ENCODE measurements at places on chromosomes 7 and 10.

GRCh38 chr7:45937301-45937700 lies 16.2 kb upstream of the IGFBP3 start:
- DNase-seq, result no peak

DNA sequence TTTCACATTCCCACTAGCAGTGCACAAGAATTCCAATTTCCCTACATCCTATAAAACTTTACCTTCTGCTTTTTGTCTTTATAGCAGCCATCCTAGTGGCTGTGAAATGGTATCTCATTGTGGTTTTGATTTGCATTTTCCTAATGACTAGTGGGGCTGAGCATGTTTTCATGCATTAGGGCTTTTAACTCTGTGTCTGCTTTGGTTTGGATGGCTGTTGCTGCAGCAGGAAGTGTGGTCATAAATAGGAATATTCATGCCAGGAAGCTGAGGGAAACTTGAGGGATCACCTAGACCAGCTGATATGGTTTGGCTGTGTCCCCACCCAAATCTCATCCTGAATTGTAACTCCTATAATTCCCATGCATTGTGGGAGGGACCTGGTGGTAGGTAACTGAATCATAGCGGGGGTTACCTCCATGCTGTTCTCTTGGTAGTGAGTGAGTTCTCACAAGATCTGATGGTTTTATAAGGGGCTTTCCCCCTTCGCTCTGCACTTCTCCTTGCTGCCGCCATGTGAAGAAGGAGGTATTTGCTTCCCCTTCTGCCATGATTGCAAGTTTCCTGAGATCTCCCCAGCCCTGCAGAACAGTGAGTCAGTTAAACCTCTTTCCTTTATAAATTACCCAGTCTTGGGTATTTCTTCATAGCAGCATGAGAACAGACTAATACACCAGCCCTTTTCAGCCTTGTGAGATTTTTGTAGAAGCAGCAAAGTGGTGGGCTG lies 181.8 kb upstream of the PITRM1 start:
- no peak for DNase-seq

GRCh38 chr7:44727158-44727936 lies 21.3 kb upstream of the ZMIZ2 start:
- DNase-seq, result no peak

DNA sequence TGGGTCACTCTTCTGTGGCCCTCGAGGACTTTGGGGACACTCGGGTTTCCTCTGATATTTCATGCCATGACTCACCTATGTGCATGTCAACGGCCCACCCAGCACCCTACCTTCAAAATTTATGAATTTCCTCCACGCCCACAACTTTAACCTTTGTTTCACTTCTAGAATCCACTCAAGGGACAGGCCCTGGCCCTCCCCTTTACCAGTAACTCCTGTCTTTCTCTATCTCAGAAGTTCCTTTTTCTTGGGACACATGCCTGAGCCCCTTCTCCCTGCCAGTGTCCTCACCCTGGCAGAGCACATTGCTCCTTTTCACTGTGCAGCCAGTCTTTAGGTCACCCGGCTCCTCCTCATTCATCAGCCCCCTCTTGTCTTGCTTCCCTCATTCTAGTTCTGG lies 282.5 kb upstream of the KLF6 start:
- no peak for DNase-seq

DNA sequence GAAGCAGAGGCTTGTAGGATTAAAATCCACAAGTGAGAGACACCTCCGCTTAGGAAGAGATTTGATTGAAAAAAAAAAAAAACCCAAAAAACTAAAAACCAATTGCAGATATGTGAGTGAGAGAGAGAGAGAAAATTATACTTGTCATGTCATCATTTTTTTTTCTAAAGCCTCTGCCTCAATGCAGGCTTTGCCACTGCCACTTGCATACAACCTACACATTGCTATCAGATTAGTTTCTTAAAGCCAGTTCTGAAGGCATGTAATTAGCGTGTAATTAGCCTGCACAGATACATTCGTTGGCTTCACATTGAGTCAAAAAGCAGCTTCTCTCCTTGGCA lies 86.1 kb upstream of the MTPN start:
- DNase-seq, result no peak

- DNase-seq, result no peak
These were observed 276.5 kb downstream of the CCDC3 start for GRCh38 chr10:12724807-12725579.

- DNase-seq, result no peak
These were observed 68.1 kb downstream of the PYROXD2 start for GRCh38 chr10:98346847-98347246.

DNA sequence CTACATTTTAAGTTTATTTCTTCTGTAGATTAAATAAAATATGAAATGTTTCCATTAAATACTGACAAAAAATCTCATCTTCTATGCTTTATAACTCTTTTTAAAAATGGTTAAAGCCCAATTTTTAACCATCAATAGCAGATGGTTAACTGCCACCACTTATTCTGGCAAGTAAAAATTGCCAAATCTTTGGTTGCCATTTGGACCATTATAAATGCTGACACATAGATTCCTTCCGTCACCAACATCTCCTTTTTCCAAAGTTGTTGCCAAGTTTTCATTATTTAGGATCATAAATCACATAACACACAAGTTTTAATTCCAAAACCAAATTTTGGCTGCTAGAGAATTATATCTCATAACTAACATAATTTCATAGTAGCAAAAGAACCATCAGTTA lies 1614.3 kb downstream of the REEP3 start:
- no peak for DNase-seq

All from thoracic aorta (tissue), 2 donors.